CD4-positive, alpha-beta T cell treated with Interleukin-17A for 4 hours (primary cell): ENCODE measurements at places on chromosomes 6 and 20.

DNA sequence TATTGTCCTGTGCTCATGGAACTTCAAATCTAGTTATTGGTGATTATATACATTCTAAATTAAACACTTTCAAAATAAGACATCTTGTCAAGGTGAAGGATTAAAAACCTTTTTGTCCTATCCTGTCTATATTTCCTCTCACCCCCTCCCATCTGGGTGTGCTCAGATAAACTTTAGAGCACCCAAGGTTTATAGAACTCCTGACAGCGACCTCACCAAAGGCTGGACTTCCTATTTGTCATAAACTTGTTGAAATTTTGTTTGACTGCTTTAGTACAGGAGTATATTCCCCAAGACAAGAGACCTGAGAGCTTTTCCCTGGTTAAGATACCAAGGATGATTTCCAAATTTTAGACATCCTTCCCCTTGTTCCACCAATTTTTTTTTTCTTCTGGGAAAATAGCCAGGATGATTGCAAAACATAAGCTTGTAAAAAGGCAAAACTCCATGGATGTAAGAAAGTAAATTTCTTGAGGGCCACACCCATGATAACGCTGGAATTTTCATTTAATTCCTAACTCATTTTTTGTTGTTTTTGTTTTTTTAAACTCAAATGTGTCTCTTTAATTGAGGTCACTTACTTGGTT lies 33.0 kb downstream of the CARMIL1 start:
- no peak for DNase-seq

DNA sequence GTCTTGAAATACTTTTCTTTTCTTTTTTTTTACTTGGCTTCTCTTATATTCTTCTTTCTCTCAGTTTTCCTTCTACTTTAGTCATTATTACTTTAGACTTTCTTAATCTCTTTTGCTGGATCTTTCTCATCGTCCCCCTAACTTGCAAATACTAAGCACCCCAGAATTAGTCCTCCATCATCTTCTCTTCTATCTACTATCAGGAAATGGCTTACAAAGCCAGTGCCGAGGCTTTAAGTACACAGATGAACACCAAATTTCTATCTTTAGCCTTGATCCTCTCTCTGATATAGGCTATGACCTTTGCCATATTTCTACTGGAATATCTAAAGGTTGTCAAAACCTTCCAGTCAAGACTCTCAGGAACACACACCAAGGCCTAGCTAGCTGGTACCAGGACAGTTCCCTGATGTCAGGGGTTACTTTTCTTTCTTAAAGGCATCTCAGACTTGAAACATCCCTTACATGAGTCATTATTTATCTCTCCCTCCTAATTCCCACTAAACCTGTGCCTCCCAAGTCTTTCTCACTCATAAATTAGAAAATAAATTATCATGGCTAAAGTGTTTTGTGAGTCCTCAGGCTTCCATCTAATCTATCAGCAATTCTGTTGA lies 278.6 kb upstream of the TCF21 start:
- no peak for DNase-seq

GRCh38 chr20:63980317-63980805 lies 571 bp upstream of the PRPF6 start:
- DNase-seq: peak; percentile 35

DNA sequence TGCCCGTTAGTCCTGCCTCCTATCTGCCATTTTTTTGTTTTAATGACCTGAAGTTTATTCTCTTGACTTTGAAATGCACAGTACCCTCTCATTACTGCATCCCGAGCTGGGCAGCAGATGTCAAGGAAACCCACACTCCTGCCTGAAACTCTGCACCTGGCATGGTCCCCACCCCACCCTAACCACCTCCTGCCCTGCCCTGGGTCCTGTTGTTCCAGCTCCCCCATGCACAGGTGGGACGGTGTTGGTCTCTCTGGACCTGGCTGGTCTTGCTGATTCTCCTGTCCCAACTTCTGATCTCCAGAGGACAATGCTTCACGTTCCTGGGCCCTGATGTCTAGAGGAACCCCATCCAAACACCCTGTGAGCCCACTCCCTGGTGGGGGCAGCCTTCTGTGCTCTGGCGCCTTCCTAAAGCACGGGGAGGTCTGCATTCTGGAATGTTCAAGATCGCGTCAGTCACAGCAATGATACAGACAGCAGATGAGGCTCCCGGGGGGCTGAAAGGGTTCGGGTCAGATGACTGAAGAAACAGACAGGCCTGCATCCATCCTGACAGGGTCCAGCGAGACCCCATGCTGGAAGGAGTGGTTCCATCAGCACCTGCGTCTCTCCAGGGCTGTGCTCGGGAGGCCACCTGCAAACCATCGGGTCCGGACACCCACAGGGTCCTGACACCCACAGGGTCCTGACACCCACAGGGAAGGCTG lies 73.6 kb downstream of the ERMARD start:
- DNase-seq: no peak

GRCh38 chr6:36171573-36171972 lies 25.0 kb upstream of the BRPF3 start:
- DNase-seq: no peak

- no peak for DNase-seq
These were observed 75.3 kb upstream of the MRAP2 start for GRCh38 chr6:83958241-83958685.

- no peak for DNase-seq
These were observed 4.1 kb downstream of the GHRH start for GRCh38 chr20:37257530-37257929.

DNA sequence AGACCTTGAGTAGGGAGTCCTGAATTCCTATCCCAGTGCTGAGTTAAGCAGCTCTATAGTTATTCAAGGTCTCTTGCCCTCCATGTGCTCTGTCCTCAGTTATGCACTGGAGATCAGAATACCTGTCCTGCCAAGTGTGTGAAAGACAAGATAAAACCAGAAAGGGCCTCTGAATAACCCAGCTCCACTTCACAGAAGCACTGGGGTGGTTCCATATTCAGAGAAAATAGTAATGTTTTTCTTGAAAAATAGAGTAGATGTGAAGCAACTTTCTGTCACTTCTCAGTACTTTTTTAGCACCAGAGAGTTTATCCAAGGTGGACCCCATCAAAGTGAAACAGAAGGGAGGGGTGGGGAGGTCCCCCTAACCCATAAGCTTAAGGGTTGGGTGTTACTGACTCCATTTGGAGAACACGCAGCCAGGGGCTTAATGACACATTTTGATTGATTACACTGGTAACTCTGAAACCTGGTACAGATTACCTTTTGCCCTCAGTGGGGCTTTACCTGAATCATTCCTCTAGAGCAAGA lies 509.8 kb upstream of the JARID2 start:
- DNase-seq: no peak

DNA sequence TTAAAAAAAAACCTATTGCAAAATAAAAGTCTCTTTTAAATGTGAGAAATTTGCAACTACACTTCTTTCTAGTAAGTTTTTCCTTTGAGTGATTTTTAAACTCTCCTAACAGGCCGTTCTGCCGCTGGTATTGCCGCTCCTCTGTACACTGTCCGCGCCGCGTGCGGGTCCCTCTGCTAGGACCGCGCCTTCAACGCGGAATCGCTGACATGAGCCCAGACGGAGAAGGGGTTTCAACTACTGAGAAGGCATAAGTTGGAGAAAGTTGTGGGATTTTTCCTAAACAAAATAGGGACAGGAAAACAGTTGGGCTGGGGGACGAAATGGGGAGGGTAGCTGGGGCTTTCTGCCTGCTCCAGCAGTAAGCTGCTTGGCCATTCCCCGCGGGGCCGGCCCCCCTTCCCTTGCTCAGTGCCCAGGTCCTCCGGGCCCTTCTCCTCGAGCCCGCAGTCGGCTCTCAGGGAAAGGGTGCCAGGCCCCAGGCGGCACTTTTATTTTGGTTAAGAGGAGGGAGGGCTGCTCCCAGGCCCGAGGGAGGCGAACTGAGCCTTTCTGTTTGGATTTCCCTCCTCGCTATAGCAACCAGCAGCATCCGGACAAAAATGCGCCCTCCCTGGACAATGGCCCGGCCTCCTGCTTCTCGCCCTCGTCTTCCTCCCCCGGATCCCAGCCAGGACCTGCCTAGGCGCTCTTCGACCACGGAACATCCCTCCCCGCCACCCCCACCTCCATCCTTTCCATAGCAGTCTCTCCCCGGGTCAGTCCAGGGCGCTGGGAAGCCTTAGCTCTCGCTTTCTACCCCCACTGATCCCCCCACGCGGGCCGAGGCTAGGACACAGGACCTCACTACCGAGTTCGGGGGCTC lies 6.8 kb upstream of the POU3F2 start:
- no peak for DNase-seq

GRCh38 chr6:136333824-136334464 lies 44.3 kb upstream of the BCLAF1 start:
- no peak for DNase-seq

DNA sequence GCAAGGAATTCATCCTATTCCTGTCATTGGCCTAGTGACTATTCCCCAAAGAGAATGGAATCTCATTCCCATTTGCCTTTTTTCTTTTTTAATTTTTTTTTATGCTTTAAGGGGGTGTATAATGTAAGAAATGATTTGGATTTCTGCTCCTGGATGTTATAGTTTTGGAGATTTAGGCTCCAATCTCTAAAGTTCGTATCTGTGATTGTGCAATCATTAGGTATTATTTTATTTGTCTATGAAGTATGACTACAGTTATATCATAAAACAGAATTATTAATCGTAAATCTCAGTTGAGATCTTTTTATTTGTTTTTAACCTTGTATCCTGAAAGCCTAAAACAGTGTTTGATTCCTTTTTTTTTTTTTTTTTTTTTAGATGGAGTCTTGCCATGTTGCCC lies 41.7 kb upstream of the EEF1A1 start:
- DNase-seq: no peak

GRCh38 chr6:14371530-14371929 lies 254.0 kb downstream of the CD83 start:
- DNase-seq: no peak

GRCh38 chr20:35695245-35695749 lies 3.9 kb downstream of the NFS1 start:
- DNase-seq: no peak

DNA sequence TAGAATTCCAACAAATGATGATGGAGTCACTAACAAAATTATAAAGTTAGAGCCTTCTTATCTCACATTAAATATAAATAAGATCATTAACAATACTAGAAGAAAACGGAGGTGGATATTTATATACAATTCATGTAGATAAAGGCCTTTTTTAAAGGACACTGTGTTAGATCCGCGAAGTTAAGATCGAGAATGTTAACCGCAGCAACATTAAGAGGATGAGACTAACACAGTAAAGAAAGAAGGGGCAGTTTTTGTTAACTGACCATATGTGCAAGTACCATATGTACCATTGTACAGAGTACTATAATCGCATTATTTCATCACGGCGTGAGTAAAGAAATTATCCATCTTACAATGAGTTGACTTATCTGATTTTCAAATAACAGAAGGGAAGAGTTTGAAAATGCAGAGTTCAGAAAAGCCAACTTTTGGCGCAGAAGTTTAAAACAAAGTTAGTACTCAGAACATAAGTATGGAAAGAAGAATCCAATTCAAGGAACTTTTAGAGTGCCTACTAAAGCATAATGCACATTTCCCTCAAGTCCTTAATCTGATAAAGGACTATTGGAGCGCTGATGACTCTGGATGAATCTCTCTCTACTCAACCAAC lies 1.4 kb downstream of the FBXL4 start:
- no peak for DNase-seq

GRCh38 chr20:14953736-14954135 lies 616.3 kb upstream of the FLRT3 start:
- DNase-seq: no peak

- DNase-seq: no peak
These were observed 72.1 kb downstream of the KHDC1L start for GRCh38 chr6:73152966-73153757.

GRCh38 chr6:10854922-10855632 lies 16.7 kb upstream of the MAK start:
- no peak for DNase-seq

GRCh38 chr20:17898548-17898994 lies 70.0 kb downstream of the SNX5 start:
- DNase-seq: peak; percentile 72

GRCh38 chr6:2920671-2921112 lies 17.6 kb upstream of the SERPINB9 start:
- DNase-seq: no peak

GRCh38 chr20:11917663-11918062 lies at the start of gene BTBD3:
TSS of gene BTBD3 (plus strand) at chr20:11917893. CDS start at chr20:11918276, 383 bp downstream.
- DNase-seq: no peak
